Kidney (tissue), 22 donors: ENCODE measurements at places on chromosomes 3 and 15.

- DNase-seq: no peak
Observed at GRCh38 chr3:30614943-30615342, 8.5 kb downstream of the TGFBR2 start.

DNA sequence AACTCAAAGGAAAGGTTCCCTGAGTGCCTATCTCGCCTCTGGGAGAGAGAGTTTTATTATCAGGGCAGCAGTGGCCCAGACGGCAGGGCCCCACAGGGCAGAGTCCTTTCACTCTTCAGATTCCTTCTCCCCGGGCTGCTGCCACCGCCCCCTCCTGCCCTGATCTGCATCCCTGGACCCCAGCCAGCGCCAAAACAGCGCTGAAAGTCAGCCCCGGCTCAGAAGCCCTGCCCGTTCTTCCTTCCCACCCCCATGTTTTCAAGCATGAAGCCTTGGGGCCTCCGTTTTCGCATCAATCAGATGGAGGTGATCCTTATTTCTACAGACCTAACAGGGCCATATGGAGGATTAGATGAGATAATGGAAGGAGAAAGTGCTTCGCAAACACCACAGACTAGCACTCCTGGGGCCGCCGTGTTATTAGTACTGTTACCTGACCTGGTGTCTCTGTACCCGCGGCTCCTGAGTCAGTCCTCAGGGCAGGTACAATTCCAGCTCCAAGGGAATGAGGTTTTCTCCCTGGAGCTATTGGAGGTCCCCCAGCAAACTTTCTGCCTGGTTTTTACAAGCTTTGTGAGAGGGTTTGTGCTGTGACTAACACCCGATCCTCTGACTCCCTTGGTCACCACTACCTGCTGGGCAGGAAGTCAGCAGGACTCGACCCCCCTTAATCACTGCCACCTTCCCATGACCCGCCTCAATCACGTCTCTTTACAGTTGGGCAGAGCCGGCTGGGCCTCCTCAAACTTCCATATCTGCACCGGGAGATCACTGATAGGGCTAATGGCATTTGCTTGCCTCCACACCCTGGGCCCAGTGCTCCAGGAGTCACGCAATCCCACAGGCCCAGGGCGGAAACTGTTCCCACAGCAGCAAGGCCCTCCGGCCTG, 39.5 kb upstream of the TSEN2 start:
- DNase-seq: peak; percentile 58

DNA sequence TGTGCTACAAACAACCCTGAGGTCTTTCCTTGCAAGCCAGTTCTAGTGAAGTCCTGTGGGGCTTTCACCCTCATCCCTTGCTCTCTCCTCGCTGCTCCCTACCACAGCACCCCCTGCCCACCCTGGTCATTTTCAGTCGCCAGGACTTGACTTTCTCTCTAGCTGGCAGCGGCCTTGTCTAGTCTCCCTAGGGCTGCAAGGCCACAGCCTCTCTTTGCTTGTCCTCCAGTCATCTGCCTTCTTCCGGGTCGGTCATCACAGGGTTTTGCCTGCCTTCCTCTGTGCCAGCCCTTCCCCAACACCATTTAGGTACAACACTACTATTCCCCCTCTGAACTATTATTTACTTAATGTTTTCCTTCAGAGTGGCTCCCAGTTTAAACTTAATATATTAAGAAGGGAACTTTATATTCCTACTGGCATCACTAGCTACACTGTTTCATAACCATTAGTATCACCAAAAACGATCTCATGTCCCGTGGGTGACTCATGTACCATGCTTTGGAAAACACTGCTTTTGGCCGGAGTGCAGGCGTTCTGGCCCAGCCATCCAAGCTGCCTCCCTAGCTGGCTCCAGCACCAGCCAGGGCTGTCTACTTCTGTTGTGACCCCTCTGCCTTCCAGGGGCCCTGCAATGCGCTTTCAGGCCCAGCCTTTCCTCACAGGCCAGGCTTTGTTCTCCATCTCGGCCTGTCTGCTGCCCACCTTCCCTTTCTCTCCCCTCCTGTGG, 21.4 kb downstream of the FAH start:
- DNase-seq: no peak

DNA sequence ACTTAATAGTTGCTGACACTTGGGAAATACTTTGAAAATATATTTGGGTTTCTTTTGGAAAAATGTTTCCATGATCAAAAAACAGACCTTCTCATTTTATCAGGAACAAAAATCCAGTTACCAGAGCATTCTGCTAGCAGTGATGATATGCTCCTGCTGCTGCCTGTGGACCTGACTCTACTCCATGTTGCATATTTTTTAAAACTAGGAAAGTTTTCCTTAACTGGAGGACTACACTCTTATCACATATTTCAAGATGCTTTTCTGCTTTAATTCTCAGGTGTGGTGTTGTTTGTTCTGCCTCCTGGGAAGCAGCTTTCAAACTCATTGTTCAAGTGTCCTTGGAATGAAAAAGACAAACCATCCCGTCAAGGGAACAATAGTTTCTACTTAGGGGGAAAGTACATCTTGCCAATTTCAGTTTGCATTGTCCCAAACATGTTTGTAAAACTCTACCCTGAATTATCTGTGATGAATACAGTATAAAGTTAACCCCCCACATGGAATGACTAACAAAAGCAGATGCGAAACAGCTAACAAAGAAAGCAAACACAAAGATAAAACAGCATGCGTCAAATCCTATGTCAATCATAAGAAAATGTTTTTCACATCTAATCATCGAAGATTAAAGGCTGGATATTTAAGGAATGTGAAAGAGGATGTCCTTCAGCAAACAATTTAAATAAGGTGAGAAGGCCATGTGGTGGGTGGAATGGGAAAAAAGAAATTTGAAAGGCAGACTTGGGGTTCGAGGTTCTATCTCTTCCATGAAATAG, 40.1 kb upstream of the PSMD6 start:
- DNase-seq: no peak

- no peak for DNase-seq
Observed at GRCh38 chr3:14867936-14868570, 49.3 kb downstream of the FGD5 start.

DNA sequence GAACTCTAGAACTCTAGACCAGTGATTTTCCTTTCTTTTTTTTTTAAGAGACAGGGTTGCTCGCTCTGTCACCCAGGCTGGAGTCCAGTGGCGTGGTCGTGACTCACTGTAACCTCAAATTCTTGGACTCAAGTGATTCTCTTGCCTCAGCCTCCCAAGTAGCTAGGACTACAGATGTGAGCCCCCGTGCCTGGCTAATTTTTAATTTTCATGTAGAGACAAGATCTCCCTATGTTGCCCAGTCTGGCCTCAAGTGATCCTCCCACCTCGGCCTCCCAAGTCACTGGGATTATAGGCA, 359.6 kb downstream of the SHQ1 start:
- no peak for DNase-seq

- peak; percentile 47 for DNase-seq
Observed at GRCh38 chr3:169150920-169151319, 512.6 kb downstream of the MECOM start.

GRCh38 chr3:135771760-135772159, 193.8 kb upstream of the PPP2R3A start:
- DNase-seq: no peak

GRCh38 chr3:123833398-123833785, 50.7 kb downstream of the MYLK start:
- DNase-seq: no peak

- no peak for DNase-seq
Observed at GRCh38 chr15:29750754-29751153, 71.5 kb downstream of the TJP1 start.

- DNase-seq: no peak
Observed at GRCh38 chr3:17094551-17094950, 209.8 kb downstream of the PLCL2 start.

GRCh38 chr3:31452495-31453106, 80.1 kb upstream of the STT3B start:
- no peak for DNase-seq

GRCh38 chr3:106135451-106136160, 266.8 kb upstream of the CBLB start:
- DNase-seq: no peak

DNA sequence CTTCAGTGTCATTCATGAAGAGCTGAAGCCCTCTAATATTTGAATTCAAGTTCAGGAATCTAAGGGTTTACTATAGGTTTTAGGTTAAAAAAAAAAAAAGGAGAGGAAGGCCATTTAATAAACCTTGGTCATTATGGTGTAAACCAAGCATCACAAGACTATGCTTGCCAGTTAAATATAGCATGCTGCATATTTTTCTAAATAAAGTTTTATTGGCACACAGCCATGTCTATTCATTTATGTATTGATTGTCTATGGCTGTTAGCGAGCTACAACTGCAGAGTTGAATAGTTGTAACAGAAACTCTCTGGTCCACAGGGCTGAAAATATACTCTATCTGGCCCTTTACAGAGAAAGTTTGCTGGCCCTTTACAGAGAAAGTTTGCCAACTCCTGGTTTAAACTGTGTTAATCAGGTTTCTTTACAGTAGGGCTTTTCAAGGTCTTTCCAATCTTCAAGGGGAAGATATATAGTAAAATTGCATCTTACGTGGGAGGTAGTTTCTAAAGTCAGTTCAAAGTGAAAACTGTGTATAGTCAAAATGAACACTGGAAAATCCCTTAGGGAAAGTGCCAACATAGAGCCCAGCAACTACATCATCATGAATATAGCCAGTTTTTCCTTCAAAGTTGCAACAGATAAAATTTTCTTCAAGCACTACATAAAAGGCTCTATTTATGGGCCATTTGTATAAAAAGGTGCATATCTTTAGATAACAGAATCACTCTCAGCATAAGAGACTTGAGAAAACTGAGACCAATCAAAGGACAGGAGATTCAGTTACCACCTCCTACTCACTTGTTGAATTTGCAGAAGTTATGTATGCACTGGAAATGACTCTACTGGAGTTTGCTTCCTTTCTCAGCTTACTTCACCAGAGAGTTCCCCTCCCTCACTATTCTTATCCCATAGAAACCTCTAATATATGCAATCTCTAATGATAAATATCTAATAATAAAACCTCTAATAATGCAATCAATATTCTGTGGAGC, 49.7 kb upstream of the FRMD4B start:
- no peak for DNase-seq

GRCh38 chr3:182905623-182906022, 74.7 kb downstream of the DCUN1D1 start:
- DNase-seq: no peak

- no peak for DNase-seq
Observed at GRCh38 chr3:148255981-148256969, 441.4 kb upstream of the AGTR1 start.

- no peak for DNase-seq
Observed at GRCh38 chr3:197309528-197310361, 11.3 kb upstream of the DLG1 start.

DNA sequence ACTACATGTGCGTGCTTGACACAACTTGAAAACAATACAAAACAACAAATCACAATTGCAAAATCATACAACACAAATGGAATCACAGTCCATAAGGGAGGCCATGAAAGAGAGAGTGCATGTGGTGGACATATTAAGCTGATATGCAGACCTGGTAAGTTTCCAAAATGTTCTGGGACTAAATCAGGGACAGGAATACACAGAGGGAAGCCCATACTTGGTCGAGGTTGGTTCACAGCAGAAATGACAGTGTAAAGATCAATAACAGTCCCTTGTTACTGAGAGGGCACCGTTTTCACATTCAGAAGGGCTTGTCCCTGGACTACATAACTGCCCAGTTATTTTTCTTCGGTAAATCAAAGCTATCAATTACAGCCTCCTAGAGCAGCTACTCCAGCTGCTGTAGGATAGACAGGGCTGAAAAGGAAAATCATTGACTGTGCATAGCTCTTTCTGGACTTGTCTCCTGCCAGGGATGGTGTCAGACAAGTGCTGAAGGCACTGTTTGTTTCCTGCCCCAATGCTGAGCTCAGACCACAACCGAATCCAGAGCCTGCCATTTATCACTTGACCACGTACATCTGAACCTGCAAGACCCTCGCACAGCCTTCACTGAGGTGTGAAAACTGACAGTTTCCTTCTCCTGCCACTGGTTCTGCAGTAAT, 79.5 kb upstream of the KCNMB2 start:
- peak; percentile 41 for DNase-seq

GRCh38 chr3:142134799-142135325, 14.5 kb downstream of the TFDP2 start:
- no peak for DNase-seq

GRCh38 chr15:65993762-65994161, 124.5 kb downstream of the RAB11A start:
- no peak for DNase-seq

DNA sequence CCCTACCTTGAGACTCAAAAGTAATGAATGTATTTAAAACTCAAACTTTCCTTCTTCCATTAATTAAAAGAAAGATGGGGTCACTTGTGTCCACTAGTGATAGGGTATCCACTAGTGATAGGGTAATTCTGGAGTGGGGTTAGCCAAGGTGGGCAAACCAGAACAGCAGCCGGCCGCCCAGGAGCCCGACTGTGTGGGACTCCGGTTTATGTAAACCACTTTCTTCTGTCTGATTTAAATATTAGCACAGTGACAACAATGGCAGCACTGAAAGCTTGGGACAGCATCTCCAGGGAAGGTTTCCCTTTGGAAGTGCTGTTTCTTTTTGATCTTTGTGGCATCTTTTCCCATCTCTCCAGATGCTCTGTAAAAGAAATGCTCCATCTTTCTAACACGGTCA, 722 bp downstream of the MYZAP start:
- DNase-seq: no peak

DNA sequence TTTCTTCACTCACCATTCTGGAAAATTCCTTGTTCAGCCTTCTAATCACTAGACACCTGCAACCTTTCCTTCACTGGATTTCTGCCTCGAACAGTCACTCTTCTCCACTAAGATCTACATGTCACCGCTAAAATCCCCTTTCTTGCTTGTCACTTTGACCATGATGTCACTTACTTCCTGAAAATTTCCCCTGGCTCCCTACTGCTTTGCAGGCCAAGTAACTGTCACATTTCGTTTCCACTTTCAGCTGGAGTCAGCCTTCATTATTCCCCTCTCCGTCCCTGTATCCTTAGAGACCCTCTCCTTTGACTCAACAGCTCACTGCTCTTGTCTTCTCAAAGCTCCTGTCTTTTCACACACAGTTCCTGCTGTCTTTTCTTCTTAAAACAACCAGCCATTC, 15.9 kb downstream of the CHL1 start:
- DNase-seq: no peak

DNA sequence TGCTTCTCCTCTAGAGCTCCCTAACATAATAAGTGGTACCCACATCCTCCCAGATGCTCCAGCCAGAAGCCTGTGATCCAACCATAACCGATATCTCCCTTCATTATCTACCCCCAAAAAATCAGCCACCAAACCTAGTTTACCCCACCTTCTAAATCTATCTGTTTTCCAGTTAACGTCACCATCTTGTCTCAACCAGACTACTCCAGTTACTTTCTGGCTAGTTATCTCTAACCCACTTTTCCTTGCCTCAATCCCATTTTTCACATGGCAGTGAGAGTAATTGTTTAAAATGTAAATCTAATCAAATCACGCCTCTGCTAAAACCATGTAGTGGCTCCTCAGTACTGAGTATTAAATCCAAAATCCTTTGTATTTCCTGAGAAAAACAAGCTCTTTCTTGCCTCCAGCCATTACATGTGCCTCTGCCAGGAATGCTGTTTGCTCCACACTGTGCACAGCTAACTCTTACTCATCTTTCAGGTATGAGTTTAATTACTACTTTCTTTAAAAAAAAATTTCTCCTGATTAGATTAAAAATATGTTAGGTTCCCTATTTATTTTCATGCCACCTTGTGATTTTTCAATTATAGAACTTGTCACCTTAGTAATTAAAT, 15.4 kb downstream of the CCDC54 start:
- DNase-seq: no peak
